Left cardiac atrium (tissue), 4 donors: ENCODE measurements at places on chromosomes 11 and 22. TPM values are rescaled to one million over a fixed set of nuclear protein-coding genes. Genes with fewer than 3 reads are reported as not detected.

Gene MPEG1
- 16.4 TPM for total RNA-seq

Gene B4GAT1
- 37.9 TPM for total RNA-seq

- DNase-seq: peak; percentile 92
Observed at GRCh38 chr11:46121301-46121723, at the start of gene PHF21A. Gene PHF21A, minus strand, starts transcription at chr11:46121454. Its CDS starts 37,235 bp downstream, at chr11:46084219.

DNA sequence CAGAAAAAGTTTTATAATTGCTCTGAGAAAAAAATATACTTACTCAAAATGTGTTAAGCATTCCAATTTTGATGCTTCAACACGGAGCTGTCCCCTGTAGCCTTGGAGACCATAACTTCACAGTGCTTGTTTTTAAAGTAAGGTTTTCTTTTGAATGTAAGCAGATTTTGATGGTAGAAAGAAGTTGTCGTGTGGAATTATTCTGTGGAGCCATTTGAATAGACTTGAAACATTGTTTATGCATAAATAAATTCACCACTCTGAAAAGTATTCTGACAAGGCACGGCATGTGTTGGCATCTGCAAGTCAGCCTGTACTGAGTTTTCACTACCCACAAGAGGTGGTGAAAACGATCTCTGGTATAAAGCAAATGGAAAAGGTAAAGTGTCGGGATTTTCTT is 115.5 kb downstream of the UVRAG start:
- no peak for DNase-seq
